Right renal pelvis (tissue), 4 donors: ENCODE measurements at places on chromosomes 3 and 15. TPM values are rescaled to one million over a fixed set of nuclear protein-coding genes. Genes with fewer than 3 reads are reported as not detected.

DNA sequence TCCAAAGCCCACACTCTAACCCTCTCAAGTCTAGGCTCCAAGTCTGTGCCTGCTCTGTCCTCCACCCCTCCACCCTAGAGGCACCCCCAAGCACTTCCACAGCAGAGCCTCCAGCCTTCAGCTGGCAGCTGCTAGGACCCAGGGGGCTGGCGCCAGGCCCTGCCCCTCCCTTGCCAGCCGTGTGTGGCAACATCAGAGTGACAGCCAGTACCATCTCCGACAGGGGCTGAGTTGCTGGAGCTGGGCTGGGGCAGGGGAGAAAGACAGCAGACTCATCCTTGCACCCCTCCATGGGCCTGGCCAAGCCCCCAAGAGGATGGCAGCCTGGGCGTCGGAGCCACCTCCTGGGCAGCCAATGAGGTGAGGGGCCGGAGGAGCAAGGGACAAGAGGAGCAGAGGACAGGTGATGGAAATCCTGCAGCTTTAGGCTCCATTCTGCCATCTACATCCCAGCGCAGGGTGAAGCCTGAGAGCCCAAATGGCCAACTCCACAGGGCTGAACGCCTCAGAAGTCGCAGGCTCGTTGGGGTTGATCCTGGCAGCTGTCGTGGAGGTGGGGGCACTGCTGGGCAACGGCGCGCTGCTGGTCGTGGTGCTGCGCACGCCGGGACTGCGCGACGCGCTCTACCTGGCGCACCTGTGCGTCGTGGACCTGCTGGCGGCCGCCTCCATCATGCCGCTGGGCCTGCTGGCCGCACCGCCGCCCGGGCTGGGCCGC lies at the start of gene GPR62:
Gene GPR62 (plus strand): TSS at position 207 of the 718 bp plus-strand sequence. CDS start 272 bp downstream, at position 479.
- no peak for DNase-seq

DNA sequence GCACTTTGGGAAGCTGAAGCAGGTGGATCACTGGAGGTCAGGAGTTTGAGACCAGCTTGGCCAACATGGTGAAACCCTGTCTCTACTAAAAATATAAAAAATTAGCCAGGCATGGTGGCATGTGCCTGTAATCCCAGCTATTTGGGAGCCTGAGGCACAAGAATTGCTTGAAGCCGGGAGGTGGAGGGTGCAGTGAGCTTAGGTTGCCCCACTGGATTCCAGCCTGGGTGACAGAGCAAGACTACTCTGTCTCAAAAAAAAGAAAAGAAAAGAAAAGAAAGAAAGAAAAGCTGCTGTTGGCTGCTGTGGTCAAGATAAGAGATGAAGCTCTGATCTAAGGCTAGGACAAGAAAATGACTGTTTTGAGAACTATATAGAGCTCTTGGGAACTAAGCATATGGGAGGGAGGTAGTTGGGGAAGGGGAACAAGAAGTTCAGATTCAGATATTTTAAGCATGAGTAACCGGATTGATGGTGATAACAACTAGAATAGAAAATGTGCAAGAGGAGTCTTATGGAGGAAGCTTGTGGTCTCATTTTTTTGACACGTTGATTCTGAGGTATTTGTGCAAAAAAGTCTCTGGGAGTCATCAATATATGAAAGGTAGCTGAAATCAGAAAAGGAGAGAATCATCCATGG lies 25.7 kb downstream of the DNAH12 start:
- DNase-seq: no peak

DNA sequence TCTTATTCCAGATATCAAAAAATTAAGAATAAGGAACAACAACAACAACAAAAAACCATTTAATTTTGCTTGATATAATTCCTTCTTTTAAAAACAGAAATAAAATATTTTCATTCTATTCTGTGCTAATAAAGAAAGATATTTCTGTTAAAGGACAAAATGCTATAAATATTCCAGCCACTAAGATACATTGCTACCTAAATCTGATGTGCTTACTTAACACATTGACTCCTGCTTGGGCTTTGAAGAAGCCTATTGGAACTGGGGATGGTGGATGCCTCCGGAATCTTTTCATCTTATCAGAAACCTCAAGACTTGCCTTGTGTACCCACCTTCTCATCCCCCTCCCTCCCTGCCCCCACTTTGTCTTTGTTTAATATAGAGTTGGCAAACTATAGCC lies 320.2 kb downstream of the MEX3B start:
- DNase-seq: no peak

UROC1 gene
- 0.14 TPM for polyA plus RNA-seq

AP3S2 gene
- polyA plus RNA-seq: 51.2 TPM

FBXO40 gene
- not detected for polyA plus RNA-seq

GRCh38 chr15:59329570-59330350 lies 42.9 kb downstream of the MYO1E start:
- DNase-seq: peak; percentile 33

DNA sequence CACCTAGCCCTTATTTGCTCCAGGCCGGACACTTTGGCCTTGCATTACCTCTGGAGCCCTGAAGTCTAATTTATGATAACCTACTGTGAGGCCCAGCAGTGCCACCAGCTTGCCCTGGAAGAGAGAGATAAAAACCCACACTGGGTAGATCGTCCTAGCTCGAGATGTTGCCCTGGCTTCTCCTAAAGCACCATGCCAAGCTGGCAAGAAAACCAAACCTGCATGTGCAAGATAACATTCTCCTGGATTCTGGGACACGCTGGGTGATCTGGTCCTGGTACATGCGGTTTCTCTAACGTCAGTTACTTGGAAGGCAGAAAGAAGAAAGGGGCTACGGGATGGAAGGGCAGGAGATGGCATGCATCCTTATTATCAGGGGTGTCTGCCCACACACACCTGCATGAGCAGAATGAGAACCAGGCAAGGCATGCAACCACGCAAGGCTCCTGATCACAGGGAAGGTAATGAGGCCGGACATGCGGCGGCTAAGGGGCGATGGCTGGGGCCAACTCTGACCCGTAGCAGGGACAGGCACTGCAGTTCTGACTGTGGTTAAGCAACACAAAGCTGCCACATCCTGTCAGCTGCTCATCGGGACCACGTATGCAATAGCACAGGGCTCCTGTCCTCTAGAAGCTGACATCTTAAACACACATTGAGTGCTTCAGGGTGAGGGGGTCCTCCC lies 73.0 kb downstream of the OXNAD1 start:
- DNase-seq: no peak

DNA sequence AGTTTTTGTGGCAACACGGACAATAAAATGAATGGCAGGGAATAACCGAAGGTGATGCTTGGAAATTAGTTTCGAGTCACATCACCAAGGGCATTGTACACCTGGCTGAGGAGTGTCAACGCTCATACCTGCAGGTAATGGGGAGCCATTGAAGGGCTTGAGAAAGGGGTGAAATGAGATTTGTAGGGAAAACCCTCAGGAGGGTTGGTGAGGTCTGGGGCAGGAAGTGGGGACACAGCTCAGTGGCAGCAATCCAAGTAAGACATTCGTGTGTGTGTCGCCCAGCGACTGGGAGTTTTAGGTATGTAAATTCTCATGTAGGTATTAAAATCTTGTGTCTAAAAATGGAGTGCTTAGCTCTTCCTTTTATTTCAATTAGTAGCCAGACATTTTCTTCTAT lies 14.3 kb downstream of the PARP14 start:
- no peak for DNase-seq

DNA sequence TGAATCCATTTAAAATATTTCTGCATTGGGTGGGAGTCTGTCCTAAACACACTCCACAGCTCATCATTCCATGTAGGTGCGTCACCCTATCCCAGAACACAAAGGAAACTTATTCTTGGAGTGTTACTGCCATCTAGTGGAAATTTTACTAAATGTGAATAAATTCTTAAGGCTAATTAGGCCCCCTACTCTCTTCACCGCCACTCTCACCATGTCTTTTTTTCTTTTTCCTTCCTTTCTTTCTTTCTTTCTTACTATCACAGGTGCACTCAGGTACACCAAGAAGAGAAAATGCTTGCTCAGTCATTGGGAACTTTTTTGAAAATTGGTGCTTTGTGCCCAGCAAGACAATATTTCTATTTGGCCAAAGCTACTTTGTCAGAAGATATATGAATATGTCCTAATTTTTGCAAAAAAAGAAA lies 26.4 kb upstream of the ATP8B4 start:
- peak; percentile 67 for DNase-seq

- DNase-seq: no peak
Measured at GRCh38 chr3:138907539-138907938, 39.4 kb downstream of the FOXL2 start.

DNA sequence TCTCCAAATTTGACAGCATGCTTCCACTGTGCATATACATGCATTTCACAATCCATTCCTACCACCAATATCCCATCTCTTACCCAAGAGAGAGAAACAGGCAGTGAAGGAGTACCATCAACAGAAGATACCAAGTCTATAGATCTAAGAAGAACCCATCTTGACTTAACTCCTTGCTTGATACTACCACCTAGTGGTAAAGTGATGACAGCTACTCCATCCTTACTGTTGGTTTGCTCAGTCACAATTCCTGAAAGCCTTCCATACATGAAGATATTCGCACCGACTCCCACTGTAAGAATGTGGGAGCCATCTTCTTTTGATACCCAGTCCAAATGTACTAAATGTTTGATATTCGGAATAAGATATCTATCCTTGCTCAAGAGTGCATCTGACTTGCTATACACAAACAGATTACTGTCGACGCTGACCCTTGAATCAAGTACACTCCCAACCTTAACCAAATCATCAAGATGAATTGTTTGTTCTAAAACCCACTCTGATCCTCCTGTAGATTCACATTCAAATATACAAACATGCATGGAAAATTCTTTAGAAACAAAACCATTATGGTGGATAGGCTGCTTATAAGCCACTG lies 123.1 kb downstream of the DMXL2 start:
- no peak for DNase-seq

HIGD1A gene
- 189 TPM for polyA plus RNA-seq

DNA sequence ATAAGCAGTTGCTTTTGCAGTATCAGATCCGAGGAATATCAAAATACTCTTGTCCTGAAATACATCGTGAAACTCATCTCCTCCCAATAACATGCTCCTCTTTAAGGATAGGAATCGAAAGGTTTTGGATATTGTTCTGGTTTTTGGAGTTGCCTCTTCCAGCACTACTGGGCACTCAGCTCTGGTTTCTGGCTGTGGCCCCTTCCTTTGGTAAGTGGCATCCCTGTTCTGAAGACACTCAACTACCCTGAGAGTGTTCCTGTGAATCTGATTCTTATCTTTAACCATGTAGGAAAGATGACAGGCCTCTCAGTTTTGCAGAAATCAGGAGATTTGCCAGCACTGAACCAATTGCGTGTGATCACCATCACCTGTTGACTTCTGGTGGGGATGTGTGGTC lies 327.5 kb upstream of the TBL1XR1 start:
- DNase-seq: no peak

DNA sequence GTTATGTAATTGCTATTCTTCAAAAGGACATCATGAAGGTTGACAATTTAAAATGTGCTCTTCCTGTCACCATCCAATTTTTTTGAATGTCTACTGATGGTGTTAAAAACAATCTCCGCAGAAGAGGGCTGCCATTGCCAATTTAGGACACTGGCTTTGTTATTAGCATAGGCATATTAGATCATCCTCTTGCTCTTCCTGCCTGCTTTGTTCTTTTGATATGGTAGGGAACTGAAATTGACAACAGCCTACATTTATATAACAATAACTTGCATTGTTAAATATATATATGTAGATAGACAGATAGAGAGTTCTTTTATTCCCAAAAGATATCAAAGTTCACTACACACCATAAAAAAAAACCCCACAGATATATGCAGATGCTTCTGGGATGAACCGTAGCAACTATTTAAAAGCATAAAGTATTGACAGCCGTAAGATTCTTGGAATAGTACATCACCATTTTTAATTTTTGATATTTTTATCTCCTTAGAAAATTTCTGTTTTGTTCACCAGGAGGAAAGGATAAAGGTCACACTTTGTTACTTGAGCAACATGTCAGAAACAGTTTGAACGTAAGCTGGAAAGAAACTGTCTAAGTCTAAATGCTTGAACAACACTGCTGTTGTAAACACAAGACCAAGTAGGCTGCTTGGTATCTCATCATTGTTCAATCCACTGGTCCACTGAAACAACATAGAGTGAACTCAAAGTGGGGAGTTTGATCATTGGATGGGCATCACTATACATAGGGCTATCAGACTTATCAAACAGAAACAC lies 66.5 kb downstream of the MDFIC2 start:
- DNase-seq: no peak

DNA sequence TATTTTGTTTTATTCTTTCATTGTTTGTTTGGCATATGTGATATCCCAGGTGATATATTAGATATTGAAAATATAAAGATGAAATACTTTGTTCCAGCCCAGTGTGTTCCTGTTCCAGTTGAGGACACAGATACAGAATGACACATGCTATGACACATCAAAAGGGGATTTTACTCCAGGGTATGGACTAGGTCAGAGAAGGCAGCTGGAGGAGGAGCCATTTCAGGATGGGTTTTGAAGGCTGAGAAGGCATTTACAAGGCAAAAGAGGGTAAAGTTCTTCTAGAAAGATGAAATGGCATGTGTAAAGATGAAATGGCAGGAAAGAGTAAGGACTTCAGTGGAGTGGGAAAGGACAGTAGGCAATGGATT lies 163.8 kb downstream of the ZIC1 start:
- no peak for DNase-seq

GCNT3 gene
- 0.72 TPM for polyA plus RNA-seq

DNA sequence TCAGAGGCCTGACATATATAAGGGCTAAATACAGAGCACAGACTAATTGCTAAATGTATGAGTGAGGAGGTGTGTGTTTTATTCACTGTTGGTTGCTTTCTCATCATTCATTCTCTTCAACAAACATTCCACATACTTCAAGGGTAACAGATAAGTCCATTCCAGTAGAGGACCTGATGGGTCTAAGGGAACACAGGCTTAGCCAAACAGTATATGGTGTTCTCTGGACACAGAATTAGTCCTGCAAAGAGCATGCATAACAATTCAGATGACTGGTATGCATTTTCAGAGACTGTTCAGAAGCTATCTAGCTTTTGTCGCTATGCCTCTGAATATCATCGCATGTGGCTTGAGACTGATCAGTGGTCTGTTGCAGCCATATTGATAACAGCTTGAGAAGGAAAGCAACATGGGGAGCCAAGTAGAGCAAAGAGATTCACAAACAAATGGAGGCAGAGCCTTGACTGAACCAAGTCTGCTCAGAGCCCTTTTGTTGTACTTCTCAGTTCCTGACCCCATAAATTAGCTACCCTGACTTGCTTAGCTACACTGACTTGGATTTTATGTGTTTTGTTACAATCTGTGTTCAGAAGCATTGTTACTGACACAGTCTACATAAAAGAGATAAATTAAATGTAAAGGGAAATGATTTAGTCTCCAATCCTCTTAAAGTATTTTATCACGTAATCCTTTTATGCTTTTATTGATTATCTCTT lies 1178.7 kb downstream of the ROBO1 start:
- DNase-seq: no peak

GPR87 gene
- polyA plus RNA-seq: 0.11 TPM

DNA sequence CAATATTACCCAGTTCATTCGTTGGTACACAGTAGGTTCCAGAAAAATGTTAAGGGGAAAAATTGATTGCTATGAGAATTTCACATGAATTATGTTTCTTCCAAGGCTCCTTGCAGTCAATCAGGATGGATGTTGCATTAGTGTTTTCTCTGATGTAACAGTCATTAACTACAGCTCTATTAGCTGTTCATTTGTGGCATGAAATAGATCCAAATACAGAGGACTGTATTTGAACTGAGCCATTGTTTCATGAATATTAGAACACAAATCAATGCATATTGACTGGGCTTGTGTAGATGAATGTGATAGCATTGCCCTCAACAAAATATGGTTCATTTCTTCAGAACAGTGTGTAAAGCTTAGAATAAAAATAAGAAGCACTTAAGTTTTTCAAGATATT lies 203.0 kb upstream of the SGO1 start:
- no peak for DNase-seq

GRCh38 chr3:180390313-180390712 lies 211.7 kb upstream of the TTC14 start:
- no peak for DNase-seq

GRCh38 chr3:133487920-133488540 lies 85.5 kb upstream of the CDV3 start:
- no peak for DNase-seq

ATP13A4 gene
- 1.7 TPM for polyA plus RNA-seq
